ENCODE measurements at places on chromosomes 1 and 21.

- no peak for DNase-seq
Measured at GRCh38 chr1:101131239-101131843, 105.5 kb upstream of the S1PR1 start.

DNA sequence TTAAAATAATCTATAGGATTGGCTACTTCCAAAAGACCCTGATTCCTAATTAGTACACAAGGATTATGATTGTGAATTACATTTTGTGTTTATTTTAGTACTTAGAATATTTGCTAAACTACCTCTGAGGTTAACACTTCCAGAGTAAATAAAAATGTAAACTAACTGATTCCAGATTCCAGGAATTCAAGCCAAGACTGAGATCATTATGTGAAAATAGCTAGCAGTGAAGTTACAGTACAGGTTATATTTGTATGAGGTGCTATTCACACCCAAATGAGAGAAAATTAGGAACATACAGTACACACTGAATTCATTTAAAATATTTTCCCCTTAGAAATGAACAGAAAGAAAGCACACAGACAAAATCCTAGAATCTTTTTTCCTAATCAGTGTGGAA, 28.8 kb downstream of the TTLL7 start:
- no peak for DNase-seq

DNA sequence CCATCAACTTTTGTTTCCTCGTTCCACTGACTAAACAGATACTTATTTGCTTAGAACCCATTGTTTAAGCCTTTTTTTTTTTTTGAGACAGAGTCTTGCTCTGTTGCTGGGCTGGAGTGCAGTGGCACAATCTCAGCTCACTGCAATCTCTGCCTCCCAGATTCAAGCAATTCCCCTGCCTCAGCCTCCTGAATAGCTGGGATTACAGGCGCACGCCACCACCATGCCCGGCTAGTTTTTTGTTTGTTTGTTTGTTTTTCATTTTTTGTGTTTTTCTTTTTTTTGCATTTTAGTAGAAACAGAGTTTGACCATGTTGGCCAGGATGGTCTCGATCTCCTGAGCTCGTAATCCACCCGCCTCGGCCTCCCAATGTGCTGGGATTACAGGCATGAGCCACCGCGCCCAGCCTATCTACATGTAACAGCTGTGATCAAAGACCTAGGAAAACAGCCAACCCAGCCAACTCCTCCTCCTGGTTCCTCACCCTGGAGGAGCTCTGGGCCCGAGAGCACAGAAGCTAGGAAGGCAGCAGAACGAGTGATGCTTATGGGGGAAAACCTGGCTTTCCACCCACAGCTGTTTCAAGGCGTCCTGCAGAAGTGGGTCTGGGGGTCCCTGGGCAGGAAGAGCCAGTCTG, 32.9 kb downstream of the KCNN3 start:
- DNase-seq: no peak

DNA sequence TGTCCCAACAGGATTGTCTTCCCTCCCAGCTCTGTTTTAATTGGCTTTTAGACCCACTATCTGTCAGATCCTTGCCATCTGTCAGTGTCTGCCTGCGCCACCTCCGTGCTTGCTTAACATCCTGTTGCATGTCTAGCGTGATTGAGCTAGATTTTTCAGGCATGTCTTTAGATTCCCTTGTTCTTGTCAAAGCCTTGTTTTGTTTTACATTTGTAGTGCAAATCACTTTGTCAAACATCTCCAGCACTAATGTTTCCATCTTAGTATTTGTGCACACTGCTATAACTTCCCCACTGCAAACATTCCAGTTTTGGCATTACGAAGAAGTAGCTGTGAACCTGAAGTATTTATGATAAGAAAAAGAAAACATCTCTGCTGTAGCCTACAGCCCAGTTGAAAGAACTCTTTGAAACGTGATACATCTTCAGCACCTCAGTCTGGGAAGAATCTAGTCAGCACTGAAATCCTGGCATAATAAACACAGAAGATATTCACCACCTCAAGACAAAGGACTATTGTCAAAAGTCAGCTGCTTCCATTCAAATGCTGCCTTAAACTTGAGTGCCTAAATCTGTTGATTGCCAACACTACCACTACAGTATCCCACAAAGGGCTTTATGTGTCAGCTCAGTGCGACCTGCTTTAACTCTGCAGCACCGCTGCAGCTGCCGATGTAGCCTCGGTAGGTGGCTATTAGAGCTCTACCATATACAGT, 105.0 kb downstream of the FNBP1L start:
- no peak for DNase-seq

Measured in 8988T (cell line).